ENCODE measurements at places on chromosomes 5 and 9.

DNA sequence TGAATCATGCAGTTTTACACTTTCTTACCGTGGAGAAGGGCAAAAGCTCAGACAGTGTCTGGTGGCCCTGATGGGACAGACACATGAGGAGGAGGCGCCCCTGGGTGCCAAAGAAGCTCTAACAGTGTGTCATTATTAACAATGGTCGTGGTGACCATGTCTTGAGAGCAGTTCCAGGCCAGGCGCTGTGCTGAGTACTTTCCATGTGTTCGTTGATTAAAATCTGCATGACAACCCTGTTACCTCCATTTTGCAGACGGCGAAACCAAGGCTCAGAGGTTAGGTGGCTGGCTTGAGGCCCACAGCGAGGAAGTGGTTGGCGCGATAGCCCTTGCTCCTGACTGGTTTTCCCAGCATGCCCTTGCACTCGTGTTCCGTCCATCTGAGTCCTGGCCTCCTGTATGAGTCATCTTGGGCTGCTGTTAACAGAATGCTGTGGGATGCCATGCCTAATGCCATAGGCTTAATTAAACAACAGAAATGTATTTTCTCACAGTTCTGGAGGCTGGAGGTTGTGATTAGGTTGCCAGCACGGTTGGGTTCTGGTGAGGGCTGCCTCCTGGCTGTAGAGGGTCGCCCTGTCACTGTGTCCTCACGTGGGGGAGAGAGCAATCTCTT lies 92.0 kb downstream of the AMBP start:
- DNase-seq, result no peak

GRCh38 chr9:95425910-95426551 lies 90.7 kb downstream of the PTCH1 start:
- no peak for DNase-seq

GRCh38 chr5:125506124-125506523 lies 759.7 kb upstream of the ZNF608 start:
- DNase-seq, result no peak

GRCh38 chr5:77272206-77272605 lies 61.7 kb downstream of the PDE8B start:
- DNase-seq, result no peak

- DNase-seq, result no peak
Measured at GRCh38 chr9:122318284-122318683, 52.5 kb upstream of the PTGS1 start.

DNA sequence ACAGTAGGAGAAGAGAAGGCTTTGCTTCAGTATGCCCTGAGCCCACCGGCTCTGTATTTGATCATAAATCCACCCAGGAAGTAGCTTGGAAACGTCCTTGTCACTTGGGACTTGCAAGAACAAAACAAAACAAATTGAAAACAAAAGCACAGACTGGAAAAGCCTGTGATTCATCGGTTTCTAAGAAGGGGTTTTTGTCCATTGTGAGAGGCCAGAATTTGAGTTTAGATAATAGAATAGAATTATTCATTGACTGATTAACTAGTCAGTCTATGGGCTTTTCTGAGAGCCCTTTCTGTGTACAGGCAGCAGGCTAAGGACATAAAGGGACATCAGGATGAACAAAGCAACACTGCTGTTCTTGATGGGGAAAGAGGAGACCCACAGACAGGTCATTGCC lies 424.8 kb downstream of the IRX1 start:
- no peak for DNase-seq

- no peak for DNase-seq
Measured at GRCh38 chr5:130135506-130135905, 231.2 kb downstream of the CHSY3 start.

DNA sequence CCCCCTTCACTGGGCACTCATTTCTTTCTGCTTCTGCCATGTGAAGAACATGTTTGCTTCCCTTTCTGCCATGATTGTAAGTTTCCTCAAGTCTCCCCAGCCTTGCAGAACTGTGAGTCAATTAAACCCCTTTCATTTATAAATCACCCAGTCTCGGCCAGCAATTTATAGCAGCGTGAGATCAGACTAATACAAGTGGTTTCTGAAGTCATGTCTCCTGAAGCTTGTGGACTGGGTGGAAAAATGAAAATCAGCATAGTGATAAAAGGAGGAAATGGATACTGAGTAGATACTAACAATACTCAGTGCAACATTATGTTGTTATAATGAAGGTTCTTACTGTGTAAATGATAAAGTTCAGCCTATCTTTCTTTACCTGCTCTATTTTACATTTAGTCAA lies 35.1 kb downstream of the NNT start:
- DNase-seq, result no peak

GRCh38 chr9:76049341-76049740 lies 158.9 kb downstream of the PCSK5 start:
- DNase-seq, result no peak

DNA sequence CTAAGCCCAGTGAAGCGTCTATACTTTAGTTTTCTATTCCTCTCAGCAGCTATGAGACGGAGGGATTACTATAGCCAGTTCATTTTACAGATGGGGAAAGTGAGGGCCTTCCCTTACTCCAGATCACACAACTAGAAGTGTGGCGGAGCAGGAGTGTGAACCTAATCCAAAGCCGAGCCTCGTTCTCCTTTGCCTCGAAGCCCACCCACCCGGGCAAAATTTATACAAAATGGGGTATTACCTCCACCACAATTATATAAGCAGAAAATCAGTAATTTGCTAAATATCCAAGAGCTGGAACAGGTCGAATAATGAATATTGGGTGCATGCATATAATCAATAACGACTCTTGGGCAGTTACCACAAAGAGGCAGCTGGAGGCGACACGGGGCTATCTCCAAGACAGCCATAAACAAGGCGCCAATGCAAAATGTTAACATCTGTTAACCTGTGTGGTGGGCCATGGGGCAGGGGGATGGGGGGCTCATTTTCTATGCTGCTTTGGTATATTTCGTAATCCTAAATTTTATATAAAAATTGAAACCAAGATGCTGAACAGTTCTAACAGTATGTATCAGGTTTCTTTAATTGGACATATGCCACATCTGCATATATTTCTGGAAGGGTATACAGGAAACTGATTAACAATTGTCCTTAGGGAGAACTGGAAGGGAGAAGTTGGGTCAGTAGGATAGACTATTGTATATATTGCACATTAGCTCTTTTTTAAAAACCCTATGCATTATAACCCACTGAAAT lies 1.2 kb upstream of the RNF44 start:
- no peak for DNase-seq

GRCh38 chr5:57878301-57878722 lies 395.7 kb upstream of the ACTBL2 start:
- no peak for DNase-seq

DNA sequence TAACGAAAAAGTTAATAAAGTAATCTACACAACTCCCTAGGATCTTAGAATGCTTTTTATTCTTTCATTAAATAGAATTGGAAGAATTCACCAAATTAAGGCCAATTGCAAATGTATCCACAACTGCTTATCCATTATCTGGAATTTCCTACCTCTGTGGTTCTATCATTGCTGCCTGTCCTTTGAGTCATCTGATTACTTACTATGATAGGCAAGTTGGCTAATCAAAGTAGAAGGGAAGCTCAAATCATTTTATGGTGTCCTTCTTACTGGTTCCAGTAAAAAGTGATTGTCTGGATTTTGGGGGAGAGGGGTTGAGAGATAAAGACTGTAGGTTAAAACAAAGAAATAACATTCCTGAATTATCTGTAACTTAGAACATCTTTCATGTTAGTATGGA lies 161.4 kb upstream of the GNA14 start:
- DNase-seq, result no peak

All from stimulated activated CD8-positive, alpha-beta memory T cell treated with anti-CD3 and anti-CD28 coated beads, Interleukin-7, amount 100 ng/mL, for 1 hour (primary cell).